Activated CD4-positive, alpha-beta T cell treated with anti-CD3 and anti-CD28 coated beads, Interleukin-2, amount 50 U/mL, for 1 hour (primary cell): ENCODE measurements at places on chromosomes 6 and 20.
A peak's percentile ranks its signal among the peaks of the same experiment; 100 is the strongest.

GRCh38 chr20:22499515-22500166 is 84.7 kb downstream of the FOXA2 start:
- DNase-seq: no peak

- no peak for DNase-seq
Observed at GRCh38 chr20:37237656-37238055, 24.0 kb downstream of the GHRH start.

GRCh38 chr20:52200870-52201269 is 9.3 kb upstream of the ZFP64 start:
- DNase-seq: no peak

DNA sequence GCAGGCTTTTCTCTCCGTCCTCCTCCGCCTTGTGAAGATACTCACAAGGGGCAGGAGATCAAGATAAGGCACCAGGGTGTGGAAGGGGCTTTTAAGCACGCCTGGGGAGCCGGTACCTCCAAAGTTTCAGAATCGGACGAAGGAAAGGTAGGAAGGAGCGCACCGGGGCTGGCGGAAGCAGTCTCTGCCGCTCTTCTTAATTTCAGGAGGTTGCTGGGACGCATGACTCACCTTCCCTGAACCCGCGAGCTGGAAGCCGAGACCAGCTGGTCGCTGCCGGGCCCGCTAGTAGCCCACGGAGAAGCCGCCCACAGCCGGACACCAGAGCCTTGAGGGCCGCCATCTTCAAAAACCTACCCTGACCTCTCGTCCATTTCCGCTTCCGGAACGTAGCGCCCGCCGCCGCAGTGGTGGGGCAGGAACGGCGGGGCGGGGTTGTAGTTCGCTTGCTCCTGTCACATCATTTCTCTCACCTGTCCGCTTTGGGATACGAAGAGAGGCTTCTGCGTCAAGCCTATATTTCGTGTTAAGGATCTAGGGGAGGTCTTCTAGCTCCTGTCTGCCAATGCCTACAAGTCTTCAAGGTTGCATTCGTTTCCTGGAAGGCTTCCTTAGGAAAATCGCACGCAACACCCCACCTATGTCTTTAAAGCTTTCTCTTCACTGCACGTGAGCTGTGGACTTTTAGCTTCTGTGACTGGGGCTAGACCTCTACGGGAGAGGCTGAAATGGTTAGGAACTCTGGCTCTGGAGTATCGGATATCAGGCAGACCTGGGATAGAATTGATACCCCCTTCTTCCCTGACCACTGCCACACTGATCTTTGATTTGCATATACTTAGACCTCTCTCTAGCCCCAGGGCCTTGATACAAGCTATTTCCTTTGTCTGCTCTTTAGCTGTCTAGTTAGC is at the start of gene MRPS18A:
Gene MRPS18A, minus strand, starts transcription at position 355 of the 911 bp plus-strand sequence. Its CDS starts 12 bp downstream, at position 343.
- DNase-seq: peak; percentile 73

DNA sequence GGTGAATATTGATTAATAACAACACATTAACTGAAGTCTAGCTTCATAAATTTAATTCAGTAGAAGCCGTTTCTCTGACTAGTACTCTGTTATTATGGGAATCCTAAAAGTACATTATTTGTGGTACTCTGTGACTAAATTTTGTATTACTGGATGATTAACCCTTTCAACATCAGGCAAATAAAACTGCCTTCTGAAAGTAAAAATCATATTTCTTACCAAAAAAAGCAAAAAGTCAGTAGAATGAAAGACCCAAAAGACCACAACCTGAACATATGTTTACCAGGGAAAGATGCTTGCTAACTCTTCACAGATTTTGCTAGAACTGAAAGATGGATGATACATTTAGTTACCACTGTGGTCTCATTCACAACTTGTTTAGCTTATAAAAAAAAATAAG is 73.2 kb downstream of the AHI1 start:
- DNase-seq: no peak
